ENCODE measurements at places on chromosomes 4 and X.

- DNase-seq, result no peak
Observed at GRCh38 chr4:78014889-78015886, 41.9 kb upstream of the FRAS1 start.

- DNase-seq, result no peak
Observed at GRCh38 chr4:103719105-103719829, 518 bp downstream of the TACR3 start.

- DNase-seq, result no peak
Observed at GRCh38 chr4:55358668-55359067, 12.6 kb downstream of the SRD5A3 start.

GRCh38 chr4:124083711-124084110 is 628.8 kb downstream of the ANKRD50 start:
- DNase-seq, result no peak

DNA sequence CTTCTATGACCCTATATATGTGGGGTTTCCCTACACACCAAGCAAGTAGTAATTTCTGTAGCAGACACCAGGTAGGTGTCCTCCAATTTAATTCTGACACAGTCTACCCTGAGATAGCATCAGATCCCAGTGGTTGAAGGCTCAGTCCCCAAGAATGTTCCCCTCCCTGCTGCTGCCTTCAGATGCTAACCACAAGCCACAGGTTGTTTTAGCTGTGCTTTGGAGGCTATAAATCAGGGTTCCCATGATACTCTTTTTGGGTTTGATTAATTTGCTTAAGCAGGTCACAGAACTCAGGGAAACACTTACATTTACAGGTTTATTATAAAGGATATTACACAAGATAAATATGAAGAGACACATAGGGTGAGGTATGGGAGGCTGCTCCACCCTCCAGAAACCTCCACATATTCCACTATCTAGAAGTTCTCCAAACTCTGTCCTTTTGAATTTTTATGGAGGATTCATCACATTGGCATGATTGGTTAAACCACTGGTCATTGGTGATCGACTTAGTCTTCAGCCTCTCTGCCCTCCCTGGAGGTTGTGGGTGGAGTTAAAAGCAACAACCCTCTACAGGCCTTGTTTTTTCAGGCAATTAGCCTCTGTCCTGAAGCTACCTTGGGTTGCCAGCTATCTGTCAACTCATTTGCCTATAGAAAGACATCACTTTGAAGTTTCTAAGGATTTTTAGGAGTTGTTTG is 50.8 kb downstream of the GRIA2 start:
- no peak for DNase-seq
